ENCODE measurements at places on chromosomes 12 and 14.

- no peak for DNase-seq
Measured at GRCh38 chr14:103078860-103079587, 5.0 kb upstream of the LBHD2 start.

DNA sequence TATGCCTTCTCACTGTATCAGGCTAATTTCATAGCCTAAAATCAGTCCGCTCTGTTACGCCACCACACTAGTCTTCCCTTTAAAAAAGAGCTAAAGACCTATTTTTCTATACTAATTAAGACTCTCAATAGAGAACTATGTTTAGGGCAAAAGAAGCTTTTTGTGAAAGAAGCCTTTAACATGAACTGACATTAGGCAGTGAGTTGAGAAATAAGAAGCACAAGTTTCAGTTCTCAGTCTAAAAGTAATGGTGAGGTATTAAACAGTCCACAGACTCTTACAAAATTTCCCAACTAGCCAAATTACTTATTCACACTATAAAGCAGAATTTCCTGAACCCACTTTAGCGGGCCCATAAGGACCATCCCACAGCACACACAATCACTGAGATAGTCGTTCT, 93.7 kb downstream of the SOX5 start:
- no peak for DNase-seq

GRCh38 chr12:132525833-132526455, 36.0 kb downstream of the FBRSL1 start:
- DNase-seq: no peak

- no peak for DNase-seq
Measured at GRCh38 chr12:45336762-45337596, 121.1 kb downstream of the ANO6 start.

DNA sequence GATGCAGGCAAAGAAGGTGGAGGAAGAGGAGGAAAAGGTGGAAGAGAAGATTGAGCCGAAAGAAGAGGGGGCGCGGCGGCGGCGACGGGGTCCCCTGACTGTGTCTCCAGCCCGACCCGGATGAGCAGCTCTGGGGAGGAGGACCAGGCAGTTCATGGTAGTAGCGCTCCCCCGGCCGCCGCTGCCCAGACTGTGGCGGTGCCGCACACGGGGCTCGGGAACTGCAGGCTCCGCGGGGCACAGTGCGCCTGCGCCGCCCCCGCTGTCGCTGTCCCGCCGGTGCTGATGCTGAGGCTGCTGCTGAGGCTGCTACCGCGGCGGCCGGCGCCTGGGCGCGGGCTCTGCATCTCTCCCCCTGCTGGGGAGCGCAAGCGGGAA, at the start of gene KCNH5:
KCNH5 (minus strand) TSS at position 225 of the 378 bp plus-strand sequence. CDS start 272 bp downstream, outside the sequence.
- DNase-seq: no peak

GRCh38 chr12:120264086-120264903, 1.2 kb downstream of the PXN start:
- DNase-seq: no peak
